ENCODE measurements at places on chromosomes 2 and 18. TPM values are rescaled to one million over a fixed set of nuclear protein-coding genes. Genes with fewer than 3 reads are reported as not detected.
A peak's percentile ranks its signal among the peaks of the same experiment; 100 is the strongest.

DNA sequence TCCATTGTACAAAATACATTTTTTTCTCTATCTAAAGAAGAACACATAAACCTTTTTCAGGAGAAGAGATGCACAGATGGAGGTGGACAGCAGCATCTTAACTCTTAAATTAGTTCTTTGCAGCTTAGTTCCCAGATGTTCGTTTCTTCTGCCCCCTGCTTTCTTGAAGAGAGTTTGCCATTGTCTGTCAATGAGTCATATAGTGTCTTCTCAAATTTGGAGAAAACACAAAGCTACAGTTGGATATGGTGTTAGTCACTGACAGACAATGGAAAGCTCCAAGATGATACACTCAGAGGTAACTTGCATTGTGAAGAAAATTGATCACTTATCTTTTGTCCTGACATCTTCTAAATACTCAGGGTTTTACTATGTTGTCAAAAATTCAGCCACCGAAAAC is 48.8 kb upstream of the TMEFF2 start:
- no peak for DNase-seq

DNA sequence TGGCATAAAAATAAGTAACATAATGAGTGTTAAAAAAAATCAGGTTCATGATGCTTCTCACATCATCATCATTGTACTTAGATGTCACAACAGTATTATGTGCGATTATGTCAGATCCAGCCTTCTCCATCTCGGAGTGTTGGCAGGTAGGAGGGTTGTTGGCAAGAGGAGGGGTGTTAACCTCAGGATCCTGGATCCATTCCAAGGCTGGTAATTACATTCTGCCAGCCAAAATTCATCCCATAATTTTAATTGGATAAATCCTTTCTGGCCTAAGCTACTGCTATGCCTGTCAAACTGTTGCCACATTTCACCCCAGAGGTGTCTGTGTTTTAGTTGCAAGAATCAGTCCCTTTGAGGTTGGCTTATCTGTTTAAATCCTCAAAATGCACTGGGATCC is 891 bp upstream of the FTCDNL1 start:
- DNase-seq, result no peak

Gene DSC1
- not detected for total RNA-seq

DNA sequence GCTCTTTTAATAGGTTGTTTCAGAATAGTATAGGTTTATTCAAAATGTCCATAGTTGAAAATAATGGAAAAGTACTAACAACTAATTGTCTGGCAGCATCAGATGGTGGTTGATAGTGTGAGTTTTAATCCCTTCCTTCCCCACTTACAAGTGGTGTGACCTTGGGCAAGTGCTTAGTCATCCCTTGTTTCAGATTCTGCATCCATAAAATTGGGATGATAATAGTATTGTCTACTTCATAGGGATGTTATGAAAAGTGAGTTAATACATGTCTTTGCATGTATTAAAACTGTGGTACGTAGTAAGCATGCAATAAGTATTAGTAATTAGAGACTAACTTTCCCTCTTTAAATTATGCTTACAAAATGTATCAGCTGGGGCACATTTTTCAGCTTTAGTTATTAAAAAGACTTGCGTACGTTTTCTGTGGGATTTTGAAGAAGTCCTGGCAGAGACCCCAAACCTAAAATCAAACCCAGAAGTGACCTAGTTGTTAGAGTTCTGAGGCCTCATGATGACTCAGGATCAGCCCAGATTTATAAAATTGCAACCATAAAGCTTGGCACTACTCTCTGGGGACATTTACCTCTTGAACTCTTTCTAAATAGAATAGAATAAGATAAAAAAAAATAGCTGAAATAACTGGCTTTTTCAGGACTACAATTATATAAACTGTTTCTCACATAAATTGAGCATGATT is 8.6 kb downstream of the ITGA4 start:
- DNase-seq, result no peak

DNA sequence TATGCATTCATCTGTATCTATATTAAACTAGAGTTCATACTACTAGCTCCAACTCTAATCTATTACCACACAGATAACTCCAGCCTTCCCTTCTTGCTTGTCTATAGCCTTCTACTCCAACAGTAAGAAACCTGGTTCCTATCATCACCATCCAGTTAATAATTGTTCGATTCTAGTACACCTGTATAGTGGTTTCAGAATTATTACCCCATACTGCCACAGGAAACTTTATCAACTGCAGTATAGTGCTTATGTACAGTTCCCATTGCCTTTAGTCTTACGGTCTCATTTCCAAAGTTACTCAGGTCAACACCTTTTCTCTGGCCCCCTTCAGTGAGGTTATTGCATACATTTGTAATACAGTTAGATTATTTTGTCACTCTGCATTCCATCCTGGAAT is 14.5 kb downstream of the METTL8 start:
- DNase-seq, result no peak

Gene TGFA
- not detected for total RNA-seq

- DNase-seq, result no peak
Observed at GRCh38 chr2:98067160-98067559, 19.8 kb upstream of the VWA3B start.

GRCh38 chr2:71684226-71685072 is 231.1 kb downstream of the DYSF start:
- no peak for DNase-seq

GRCh38 chr2:100246163-100247145 is 75.8 kb downstream of the LONRF2 start:
- no peak for DNase-seq

DNA sequence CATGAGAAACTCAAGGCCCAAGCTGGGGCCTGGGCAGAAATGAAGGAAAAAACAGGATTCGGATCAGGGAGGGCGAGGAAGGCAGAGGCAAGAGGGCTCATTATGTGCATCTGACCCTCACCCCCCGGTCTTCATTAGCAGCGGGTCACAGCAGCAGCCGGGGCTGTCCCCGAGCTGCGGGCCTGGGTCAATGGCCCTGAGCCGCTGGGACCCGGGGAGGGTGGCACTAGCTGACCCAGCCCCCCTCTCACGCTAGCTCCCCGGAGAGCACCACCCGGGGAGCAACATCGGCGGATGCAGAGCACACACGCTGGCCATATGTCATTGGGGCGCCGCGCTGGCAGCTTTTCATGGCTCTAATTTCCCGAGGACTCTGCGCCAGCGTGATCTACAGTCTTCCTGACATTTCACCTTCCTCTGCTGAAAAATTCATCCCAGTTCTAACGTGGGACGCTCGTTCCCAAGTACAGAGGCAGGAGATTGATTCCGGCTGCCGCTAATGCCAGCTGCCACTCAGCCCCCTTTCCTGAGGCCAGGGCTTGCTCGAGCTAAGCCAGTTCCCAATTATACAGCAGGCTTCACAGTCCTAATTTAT is 63.7 kb downstream of the EIPR1 start:
- DNase-seq, result no peak

Gene HS1BP3
- total RNA-seq, result 17.2 TPM

Gene ACVR2A
- total RNA-seq, result 15.2 TPM

GRCh38 chr18:33605250-33605649 is 27.2 kb downstream of the ASXL3 start:
- DNase-seq, result no peak

- DNase-seq, result no peak
Observed at GRCh38 chr2:38201784-38202183, 125.8 kb upstream of the CYP1B1 start.

DNA sequence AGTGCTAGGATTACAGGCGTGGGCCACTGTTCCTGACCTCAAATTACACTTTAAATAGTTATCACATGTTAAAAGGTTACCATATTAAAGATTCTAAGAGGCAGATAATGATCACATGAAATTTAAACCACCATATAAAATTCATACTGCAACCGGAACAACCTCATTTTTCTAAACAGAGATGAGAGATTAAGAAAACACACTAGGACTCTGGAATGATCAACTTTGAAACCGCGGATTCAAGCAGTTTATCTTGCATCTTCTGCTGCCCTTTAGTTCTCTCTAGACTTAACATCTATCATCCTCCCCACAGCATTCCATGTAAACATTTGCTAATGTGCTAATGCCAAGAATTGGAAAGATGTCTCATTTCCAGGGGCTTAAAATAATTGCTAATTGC is 115.8 kb downstream of the PIGN start:
- no peak for DNase-seq

- no peak for DNase-seq
Observed at GRCh38 chr2:5394223-5394622, 298.0 kb upstream of the SOX11 start.

DNA sequence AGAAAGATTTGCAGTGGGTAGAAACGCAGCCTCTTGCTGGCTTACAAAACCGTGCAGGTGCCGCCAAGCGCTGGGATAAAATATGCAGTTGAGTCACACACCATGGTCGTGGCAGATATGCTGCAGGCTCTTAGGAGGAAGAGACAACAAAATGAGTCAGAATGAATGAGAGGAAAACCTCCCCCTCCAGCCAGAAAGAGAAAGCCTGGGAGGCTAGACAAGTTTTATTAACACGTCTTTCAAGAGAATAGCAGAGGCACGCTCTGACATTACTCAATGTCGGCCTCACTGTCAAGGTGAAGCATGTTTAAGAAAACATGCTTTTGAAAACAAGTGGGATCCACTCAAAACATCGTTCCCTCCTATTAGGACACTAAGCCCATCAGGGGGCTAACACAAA is 37.1 kb upstream of the ZCCHC2 start:
- no peak for DNase-seq

Gene FSHR
- not detected for total RNA-seq

Gene MAIP1
- total RNA-seq, result 19.5 TPM

DNA sequence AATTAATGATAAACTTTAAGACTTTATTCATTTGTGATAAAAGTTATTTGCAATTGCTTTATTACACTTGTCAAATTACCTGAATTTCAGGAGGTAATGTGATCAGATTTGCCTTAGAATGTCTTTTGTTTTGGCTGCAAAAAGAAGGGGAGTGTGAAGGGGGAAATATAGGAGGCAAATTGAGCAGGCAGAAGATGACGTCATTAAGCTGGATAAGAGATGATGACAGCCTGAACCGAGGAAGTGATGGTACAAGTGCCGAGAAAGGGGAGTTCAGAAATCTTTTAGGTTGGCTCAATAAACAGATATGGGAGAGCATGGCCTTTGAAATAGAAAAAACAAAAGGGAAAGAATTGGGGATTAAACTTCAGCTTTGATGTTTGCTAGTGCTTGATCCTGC is 73.0 kb upstream of the TTN start:
- DNase-seq, result no peak

DNA sequence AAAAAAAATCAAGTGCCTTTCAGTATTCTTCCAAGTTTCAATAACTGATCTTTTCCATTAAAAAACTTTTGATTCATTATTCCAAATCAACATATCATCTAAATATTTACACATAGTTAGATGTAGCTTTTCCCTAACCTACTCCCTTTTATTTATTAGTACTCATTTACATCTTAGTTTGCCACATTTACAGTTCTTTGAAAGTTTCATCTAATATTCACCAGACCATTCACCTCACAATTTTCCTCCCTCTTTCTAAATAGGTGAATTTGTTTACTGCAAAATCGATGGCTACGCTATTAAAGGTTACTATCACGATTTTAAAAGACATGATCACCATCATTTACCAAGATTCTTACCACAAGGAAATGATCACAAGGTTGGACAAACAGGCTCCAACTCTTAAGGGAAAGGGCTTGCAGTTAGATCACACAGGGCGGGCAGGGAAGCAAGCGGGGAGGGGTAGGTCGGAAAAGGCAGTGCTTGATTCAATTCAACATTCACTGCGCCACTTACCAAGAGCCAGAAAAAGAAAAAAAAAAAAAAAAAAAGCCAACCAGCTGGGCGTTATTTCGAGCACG is 654 bp upstream of the MARCHF7 start:
- DNase-seq, result no peak

- no peak for DNase-seq
Observed at GRCh38 chr18:50706199-50706598, 113.6 kb downstream of the MRO start.

Gene TXNDC2
- total RNA-seq, result 0.30 TPM

DNA sequence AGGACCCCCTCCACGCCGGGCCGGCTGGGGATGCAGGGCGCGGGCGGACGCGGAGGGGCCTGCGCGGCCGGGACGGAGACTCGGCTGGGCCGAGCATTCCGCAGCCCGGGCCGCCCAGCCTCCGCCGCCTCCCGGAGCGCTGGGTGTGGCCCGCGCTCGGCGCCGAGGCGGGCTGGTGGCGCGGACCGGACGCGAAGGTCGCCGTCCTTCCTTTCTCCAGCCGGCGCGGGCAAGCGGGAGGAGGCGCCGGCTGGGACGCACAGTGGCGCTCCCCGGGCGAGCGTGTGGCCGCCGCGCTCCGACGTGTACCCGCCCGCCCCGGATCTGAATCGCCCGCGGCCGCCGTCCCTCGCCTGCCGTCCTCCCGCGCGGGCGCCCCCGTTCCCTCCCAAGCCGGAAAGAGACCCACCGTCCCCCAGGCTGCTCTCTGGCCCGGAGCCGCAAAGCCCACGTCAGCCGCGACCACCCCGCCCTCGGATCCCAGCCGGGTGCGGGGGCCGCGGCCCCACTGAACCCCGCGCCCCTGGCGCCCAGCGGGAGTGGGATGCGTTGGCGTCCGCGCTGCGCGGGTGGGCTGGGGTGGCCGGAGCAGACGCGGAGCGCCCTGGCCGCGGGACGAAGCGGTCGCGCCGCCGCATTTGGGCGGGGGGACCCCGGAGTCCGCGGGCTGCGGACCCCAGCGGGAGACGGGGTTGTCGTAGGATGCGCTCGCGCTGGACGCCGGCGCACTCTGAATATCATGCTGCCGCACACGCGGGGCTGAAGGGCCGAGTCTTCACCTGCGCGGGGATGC is 634 bp downstream of the SPATS2L start:
- peak; percentile 48 for DNase-seq

- no peak for DNase-seq
Observed at GRCh38 chr2:43268066-43268953, 41.9 kb upstream of the ZFP36L2 start.

DNA sequence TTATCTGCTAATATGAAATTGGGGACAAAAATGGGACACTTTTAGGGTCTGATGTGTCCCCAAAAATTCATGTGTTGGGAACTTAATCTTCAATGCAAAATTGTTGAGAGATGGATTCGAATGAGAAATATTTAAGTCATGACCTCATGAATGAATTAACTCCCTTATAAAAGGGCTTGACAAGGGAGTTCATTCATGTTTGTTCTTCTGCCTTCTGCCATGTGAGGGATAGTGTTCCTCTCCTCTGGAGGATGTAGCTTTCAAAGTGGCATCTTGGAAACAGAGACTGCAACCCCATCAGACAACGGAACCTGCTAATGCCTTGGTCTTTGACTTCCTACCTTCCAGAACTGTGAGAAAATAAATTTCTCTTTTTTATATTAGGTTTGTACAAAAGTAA is 89.2 kb upstream of the LINC00305 start:
- DNase-seq, result no peak

DNA sequence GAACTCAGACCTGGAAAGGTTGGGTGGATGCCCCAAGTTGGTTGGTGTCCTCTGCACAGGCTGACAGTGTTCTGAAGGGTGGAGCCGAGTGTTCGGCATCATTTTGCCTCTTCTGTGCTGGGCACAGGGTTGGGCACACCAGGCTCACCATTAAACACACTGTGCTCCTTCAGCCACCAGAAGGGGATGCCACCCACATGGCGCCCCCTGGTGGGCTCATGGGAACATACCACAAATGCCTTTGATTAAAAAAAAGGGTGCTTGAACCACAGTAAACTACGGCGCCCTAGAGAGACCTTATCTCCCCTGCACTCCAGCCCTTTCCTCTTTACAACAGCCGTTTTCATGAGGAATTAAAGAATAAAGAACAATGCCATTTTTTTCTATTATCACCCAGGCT is 89.4 kb downstream of the CELF4 start:
- peak; percentile 23 for DNase-seq

Gene SERPINB2
- total RNA-seq, result not detected

Gene CAPN13
- not detected for total RNA-seq

GRCh38 chr2:141741652-141742051 is 389.2 kb downstream of the LRP1B start:
- no peak for DNase-seq

- no peak for DNase-seq
Observed at GRCh38 chr2:17107151-17107550, 411.1 kb downstream of the RAD51AP2 start.

Gene MAPK4
- not detected for total RNA-seq

Data from activated CD4-positive, alpha-beta memory T cell treated with anti-CD3 and anti-CD28 coated beads, Interleukin-2, amount 10 ng/mL, durations not matched to agents 7 days and 5 days (primary cell).